ENCODE measurements at places on chromosomes 11 and 22.

- DNase-seq, result no peak
These were observed 68.1 kb upstream of the CCND1 start for GRCh38 chr11:69572861-69573260.

- no peak for DNase-seq
These were observed 108.5 kb downstream of the CSNK2A3 start for GRCh38 chr11:11244470-11245080.

DNA sequence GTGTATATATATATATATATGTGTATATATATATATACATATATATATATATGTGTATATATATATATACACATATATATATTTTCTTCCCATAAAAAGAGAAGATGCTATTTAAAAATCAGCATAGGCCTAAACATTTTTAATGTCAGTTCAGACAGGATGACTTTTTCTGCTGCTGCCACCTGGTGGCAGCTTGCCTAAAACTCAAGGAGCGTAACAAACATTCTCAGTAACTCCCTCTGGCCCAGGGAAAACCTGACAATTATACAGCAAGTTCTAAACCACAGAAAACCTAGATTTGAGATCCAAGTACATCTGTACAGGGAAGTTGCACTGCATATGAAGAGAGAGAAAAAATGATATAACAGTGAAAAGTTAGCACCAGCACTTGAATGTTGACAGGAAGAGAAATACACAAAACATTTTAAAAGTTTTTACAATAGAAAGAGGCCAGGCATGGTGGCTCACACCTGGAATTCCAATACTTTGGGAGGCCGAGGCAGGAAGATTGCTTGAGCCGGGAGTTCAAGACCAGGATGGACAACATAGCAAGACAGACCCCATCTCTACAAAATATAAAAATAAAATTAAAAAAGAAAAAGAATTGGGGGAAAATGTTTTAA, 16.6 kb downstream of the OR8A1 start:
- DNase-seq, result peak; percentile 7

DNA sequence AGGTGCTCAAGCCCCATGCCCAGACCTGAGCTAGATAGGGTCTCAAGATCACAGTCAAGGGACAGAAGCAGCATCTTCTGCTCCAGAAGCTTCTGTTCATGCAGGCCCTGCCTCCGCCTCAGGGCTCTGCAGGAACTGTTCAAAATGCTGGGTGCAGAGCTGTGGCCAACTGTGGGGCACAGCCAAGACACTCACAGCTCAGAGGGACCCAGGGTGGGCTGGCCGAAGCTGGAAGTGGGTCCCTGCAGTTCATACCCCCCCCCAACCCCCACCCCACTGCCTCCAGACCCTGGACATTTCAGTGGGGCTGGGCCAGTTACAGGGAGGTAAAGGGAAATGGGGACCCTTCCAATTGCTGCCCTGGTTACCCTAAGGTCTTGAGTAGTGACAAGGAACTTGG, 129.0 kb downstream of the CRYBB2 start:
- no peak for DNase-seq

DNA sequence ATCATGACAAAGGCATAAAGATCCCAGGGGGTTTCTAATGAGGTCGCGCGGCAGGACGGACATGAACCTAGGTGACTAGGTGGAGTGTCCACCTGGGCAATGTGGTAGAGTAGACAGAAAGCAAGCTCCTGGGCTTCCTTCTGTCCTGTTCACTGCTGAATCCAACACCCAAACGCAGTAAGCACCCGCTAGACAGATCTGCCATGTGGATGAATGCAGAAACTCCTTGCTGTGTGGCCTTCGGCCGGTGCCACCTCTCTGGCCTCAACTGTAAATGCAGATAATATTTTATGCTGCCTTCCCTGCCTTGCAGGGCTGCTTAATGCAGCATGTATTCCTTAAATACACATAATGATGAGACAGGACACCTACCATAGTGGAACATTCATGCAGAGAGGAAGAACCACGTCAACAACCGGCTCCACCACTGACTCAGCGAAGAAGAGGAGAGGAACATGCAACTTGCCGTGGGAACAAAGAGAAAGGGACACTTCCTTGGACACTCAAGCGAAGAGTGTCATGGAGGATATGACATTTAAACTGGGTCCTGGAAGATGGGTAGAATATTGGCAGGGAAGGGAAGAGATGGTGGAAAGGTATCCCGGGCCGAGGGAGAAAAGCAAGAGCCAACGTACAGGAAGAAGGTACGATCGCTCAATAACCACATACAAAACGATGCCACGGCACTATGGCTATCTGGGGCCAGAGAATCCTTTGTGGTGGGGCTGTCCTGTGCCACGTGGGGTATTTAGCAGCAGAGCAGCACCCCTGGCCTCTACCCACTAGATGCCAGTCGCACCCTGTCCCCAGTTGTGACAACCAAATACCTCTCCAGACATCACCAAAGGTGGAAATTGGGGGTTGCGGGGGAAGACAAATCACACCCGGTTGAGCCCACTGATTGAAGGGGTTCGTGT, 30.8 kb downstream of the MYH9 start:
- peak; percentile 48 for DNase-seq

GRCh38 chr11:11612439-11612838, 9.4 kb downstream of the GALNT18 start:
- no peak for DNase-seq

GRCh38 chr11:44531636-44532035, 33.8 kb upstream of the CD82 start:
- DNase-seq, result no peak

- no peak for DNase-seq
These were observed 18.3 kb upstream of the MICAL2 start for GRCh38 chr11:12091956-12092558.

DNA sequence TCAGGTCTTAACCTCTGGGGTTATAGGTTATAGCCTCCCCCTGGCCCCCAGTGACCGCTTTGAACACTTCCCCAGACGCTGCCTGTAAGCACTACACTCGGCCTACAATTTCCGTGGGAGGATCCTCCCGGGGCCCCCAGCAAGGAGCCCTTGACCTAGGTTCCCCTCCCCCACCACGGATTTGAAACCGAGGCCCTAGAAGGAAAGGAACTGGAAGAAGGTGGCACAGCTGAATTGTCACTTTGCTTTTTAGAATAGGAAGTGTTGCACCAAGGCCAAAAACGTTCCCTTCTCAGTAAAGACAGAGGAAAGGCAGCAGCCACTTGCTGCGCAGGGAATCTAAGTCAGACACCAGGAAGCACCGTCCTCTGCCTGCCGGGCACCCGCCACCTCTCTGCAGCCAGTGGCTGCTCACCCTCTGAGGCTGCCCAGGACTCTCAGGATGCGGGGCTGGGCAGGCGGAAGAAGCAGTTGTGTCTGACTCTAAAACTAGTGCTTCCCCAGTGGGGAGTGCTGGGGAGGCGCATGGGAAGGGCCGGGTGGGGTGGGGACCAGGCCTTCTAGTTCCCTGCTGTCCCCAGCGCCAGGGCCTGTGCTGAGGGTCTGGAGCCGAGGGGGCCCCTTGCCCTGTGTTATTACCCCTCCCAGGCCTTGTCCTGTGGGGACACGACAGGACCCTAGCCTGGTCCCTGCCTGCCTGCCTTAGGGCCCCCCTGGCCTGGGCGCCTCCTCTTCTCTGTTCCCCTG, 7.9 kb upstream of the FLRT1 start:
- no peak for DNase-seq

DNA sequence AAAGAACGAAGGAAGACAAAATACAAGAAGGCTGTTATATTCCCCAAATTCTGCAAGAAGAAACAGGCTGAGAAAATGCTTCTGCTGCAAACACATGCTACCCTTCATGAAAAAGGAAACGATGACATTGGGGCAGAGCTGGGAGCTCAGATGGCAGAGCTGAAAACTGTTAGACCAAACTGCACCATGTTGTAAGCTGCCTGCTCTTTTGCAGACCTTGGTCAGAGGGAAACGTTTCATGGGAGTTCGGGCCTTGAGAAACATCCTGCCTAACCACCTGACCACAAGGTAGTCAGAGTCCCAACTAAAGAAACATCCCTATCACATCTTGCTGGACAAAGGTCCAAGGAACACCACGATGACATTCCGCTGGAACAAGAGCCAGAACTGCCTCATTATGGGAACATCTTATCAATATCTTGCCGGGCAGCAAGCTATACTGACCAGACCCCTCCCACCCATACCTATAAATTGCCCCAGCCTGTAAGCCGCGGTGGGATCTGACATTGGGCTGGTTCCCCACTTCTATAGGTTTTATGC, 110.7 kb upstream of the CTSC start:
- no peak for DNase-seq

DNA sequence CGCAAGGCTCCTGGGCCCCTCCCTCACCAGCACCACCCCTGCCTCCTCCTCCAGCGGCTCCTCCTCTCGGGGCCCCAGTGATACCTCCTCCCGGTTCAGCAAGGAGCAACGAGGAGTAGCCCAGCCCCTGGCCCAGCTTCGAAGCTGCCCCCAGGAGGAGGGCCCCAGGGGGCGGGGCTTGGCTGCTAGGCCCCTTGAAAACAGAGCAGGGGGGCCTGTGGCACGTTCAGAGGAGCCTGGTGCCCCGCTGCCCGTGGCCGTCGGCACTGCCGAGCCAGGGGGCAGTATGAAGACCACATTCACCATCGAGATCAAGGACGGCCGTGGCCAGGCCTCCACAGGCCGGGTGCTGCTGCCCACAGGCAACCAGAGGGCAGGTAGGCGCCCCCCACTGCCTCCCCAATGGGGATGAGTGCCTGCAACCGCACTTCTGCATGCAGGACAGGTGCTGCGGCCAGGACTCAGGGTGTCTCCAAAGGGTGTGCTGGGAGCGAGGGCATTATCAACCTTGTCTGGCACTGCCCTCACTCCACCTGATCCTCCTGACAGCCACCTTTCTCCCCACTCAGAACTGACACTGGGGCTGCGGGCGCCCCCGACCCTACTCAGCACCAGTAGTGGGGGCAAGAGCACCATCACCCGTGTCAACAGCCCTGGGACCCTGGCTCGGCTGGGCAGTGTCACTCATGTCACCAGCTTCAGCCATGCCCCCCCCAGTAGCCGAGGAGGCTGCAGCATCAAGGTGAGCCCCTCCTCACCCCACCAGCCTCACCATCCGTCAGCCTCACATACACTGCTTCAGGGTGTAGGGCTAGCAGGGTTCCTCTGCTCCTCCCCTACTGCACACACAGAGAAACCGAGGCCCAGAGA, 10.2 kb downstream of the SMTN start:
- DNase-seq, result no peak

- DNase-seq, result no peak
These were observed 33.4 kb downstream of the SERPIND1 start for GRCh38 chr22:20807315-20807752.

GRCh38 chr22:50606165-50606945, 5.8 kb downstream of the MAPK8IP2 start:
- DNase-seq, result no peak

- no peak for DNase-seq
These were observed 673 bp upstream of the SHANK2 start for GRCh38 chr11:71252770-71253730.

DNA sequence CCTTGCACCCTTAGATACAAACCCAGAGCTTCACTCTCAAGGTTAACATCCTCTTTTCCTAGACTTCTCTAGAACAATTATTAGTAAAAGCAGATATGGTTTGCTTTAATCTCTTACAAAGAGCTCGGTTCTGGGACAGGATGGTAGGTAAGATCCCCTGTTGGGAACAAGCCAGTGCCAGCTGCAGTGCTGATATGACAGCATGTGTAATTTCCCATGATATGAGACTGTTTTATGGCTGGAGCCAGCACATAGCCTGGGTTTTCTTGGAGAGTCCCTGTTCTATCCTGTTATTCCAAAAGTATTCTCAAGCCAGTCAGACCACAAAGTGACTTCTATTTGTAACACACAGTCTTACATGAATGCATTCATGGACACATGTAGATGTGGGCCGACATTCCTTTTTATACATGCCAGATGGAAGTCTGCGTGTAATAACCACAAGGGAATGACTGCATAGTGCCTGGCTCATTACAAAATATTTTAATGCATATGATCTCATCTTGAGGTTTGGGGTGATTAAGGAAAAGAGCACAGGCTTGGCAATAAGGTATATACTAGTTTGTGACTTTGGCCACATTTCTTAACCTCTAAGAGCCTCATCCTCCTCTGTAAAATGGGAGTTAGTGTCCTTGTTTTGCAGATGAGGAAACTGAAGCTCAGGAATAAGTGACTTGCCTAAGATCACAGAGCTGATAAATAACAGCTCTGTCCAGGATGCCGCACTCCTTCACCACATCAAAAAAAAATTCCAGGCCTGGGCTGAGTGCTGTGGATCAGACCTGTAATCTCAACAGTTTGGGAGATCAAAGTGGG, 21.8 kb downstream of the CLMP start:
- DNase-seq, result no peak

DNA sequence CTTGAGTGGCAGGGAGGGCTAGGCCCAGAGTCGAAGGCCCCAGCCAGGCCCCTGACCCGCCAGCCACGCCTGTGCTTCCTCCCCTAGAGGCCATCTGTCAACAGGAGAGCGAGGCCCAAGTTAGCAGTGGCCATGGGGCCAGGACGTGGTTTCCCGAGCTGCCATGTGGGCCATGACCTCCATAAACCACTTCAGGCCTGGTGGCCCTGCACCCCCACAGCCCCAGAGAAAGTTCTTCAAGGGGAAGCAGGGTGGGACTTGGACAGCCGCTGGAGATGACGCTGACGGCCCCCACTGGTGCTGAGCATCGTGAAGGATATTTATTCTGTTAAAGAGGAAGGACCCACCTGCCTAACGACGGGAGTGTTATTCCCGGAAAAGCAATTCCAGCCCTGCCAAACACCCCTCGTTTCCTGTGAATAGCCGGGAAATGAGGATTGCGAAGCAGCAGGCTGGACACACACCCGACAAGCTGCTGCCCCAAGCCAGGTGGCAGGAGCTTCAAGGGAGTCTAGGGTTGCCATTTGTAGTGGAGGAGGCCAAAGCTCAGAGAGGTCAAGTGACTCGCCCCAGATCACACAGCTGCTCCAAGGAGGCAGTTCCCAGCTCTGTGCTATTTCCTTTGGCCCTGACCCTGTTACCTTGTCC, 12.8 kb downstream of the PRR5 start:
- no peak for DNase-seq

DNA sequence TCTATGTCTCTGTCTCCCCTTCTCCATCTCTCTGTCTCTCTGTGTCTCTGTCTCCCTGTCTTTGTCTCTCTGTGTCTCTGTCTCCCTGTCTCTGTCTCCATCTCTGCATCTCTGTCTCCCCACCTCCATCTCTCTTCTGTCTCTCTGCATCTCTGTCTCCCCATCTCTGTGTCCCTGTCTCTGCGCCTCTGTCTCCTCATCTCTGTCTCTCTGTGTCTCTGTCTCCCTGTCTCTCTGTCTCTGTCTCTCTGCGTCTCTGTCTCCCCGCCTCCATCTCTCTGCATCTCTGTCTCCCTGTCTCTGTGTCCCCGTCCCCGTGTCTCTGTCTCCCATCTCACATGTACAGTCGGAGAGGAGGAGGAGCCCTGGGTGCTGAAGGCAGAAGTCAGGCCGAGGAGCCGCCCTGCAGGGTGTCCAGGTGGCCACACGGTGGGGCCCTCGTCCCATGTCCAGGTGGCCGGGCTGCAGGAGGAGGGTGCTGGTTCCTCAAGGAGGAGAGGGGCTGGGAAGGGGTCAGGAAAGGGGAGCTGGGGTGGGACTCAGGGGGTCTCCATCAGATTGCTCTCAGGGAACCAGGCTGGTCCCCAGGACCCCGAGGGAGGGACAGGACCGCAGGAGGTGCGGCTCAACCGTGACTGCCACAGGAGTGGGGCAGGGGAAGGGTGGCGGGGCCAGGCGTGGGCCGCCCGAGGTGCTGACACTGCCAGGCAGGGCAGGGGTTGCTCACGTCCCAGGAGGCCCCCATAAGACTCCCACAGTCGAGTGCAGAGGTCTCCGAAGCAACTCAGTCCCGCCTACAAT, 25.6 kb upstream of the TH start:
- DNase-seq, result peak; percentile 53

- no peak for DNase-seq
These were observed 38.6 kb downstream of the PPP6R3 start for GRCh38 chr11:68498903-68499883.

GRCh38 chr11:61082062-61082870, 20.0 kb upstream of the CD5 start:
- DNase-seq, result no peak
